NCI-H1105 (cell line): ENCODE measurements at places on chromosomes 12 and 14.
A peak's percentile ranks its signal among the peaks of the same experiment; 100 is the strongest.

DNA sequence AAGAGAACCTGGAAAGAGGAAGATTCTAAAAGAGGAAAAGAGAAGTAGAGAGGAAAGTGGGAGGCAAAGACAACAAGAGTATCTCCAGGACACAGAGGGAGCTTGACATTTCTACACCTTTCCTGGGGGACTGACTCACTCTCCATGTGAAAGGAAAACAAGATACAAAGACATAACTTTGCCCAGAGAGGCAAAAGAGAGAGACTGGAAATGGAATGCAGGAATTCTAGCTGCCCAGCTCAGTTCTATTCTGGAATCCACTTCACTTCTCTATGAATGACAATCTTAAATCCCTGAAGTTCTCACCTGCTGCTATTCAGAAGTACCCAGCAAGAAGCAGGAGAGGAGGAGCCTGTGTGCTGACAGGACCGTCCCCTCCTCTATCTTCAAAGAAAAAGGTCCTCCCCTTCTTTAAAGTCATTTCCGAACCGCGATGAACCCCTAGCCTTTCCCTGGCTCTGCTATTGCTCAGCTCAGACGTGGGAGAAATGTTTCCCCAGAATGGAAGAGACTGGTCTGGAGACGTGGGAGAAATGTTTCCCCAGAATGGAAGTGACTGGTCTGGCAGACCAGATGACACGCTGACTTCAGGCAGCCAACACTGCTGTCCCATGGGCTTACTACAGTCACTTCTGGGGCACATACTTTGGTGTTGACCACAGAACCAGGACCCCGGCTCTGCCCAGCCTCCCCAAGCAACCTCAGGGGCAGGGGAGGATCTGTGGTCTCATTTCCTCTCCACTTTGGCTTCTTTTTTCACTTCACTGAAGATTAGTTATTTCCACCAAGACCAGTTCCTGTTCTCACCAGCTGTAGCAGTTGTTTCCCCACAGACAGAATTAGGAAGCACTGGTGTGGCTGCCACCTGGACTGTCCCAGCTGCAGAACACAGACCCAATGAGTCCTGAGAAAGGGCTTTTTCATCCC, 8.3 kb downstream of the FMNL3 start:
- DNase-seq: no peak

- DNase-seq: no peak
These were observed 47.4 kb upstream of the SRSF5 start for GRCh38 chr14:69719501-69719951.

DNA sequence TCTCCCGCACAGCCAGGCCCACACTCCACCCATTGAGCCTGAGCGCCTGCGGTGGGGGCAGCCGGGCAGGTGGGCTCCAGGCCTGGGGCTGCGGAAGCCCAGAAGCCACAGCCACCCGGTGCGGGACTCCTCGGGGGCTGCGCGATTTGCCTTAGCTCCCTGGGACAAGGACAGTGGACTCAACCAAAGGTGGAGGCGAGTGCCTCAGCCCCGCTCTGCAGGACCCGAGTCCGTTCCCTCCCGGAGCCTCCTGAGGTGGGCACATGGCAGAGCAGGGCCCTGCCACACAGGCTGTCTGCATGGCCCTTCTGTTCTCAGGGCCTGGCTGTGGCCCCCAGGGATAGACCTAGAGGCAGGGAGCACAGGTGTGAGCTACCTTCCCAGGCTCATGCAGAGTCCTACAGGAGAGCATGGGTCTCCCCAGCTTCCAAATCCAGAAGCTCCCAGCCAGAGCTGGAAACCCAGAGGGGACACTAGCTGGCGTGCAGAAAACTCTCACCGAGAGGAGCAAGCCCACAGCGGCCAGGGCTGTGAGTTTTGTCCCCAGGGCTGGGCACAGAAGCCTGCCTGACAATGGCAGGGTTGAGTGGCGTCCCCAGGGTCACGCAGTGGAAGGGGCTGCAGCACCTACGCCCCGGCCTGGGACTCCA, 22.2 kb upstream of the LRTM2 start:
- DNase-seq: no peak

- no peak for DNase-seq
These were observed 54.0 kb upstream of the ATP2B1 start for GRCh38 chr12:89762498-89763170.

DNA sequence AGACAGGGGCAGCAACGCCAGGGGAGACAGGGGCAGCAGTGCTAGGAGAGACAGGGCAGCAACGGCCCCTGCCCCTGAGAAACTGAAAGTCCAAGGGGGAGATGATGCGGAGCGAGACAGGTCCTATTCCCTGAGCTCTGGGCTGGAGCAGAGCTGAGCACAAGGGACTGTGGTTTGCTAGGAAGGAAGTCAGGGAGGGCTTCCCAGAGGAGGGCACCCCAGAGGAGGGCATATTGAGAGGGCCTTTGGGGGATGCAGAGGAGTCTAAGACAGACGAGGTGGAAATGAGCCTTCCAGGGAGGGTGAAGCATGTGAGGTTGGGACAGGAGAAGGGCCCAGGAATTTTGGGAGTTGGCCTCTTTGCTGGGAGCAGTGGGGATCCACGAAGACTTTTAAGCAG, 52.1 kb upstream of the BEGAIN start:
- DNase-seq: no peak

DNA sequence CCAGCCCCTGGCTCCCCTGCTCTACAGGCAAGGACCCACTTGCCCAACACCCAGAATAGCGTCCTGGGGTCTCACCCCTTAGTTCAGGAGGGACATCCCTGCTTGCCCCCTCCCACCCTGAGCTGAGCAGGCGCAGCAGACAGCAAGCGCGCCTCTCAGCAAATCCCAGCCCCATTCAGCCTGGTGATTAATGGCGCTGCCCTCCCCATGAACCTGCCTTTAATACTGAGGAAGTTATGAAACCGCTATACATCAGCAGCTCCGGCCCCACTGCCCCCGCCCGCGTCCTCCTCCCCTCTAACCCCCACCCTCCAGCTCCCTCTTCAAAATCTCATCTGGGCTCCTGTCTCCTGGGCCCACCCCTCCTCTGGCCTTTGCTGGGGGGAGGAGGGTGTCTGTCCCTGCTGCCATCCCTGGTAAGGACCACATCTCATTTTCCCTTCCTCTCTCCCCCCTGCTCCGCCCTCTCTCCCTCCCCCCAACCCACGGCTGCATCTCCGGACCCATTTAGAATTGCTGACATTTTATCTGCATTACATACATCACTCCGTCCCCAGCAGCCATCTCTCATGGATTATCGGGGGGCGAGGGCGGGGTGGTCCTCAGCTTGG, 7.1 kb upstream of the SMUG1 start:
- no peak for DNase-seq

DNA sequence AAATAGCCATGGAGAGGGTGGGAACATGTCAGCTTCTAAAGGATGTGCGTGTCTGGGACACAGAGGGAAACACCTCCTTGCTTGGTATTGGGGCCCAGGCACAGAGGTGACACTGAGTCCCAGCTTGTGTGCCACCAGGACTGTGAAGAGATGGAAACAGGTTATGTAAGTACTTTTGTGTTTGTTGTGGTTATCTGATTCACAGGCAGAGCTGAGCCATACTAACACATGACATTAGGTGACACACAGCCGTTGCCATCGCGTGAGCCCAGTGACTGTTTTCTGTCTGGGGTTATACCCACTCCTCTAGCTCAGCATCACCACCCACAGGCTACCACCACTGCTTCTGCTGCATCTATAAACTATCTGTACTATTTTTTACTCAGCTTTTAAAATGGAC, 12.1 kb upstream of the FLVCR2 start:
- DNase-seq: no peak

DNA sequence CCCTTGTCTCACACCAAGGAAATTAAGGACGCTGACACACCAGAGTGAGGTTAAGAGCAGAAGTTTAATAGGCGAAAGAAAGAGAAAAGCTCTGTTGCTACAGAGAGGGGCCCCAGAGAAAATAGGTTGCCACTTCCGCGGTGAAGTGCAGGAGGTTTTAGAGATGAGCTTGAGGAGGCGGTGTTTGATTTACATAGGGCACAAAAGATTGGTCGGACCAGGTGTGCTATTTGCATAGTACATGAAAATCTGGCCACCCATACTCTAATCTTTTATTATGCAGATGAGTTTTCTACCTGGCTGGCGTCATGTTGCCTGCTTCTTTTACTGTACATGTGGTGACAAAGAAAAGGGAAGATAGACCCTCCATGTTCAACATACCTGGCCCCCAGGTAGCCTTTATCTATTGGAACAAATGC, 23.3 kb upstream of the MYF6 start:
- DNase-seq: no peak

GRCh38 chr14:20610002-20610765, 19.0 kb upstream of the RNASE12 start:
- peak; percentile 77 for DNase-seq

DNA sequence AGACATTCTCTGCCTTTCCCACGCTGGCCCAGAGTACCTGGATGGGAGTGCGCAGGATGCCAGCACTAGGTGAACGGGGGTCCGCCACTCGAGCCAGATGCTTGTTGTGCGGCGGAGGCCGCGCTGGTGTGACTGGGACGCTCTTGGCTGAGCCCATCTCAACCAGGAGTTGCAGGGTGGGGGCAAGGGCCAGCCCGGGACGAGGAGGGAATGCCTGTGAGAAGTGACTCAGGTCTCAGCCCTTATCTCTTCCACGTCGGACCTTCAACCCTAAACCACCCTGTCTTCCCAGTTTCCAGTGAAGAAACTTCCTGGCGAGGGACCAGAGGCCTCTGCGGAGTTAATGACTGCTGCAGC, 312 bp downstream of the CDCA3 start:
- no peak for DNase-seq

DNA sequence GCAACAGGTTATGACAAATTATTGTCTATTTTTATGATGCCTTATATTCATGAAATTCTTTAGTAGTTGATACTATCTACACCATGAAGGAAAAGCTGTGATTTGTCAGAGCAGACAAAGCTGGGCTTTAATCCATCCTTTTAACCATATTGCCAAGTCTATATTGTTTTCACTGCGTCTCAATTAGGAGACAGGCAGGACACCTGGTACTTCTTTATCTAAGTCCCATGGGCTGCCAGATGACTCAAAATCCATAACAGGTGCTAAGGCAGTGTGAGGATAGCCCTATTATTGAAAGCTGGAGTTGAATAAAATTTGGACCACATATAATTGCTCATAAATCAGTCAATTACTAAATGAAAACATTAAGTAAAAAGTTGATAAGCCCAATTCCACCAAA, 22.6 kb downstream of the INSM2 start:
- DNase-seq: peak; percentile 37

DNA sequence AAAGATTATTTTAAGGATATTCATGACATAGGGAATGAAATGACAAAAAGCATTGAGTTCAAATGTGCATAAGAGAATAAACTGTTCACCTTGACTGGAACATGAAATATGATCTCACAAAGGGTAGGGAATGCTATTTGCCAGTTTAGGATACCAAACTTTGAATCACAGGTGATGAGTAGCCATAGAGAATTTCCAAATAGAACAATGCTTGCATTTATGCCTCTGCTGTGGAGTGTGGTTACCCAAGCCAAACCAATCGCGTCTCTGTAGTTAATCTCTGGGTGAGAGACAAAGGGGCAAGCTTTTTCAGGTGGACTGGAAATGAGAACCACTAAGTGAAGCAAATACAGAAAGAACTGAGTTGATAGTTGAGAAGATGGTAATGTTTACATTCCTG, 371.1 kb upstream of the RPL10L start:
- DNase-seq: no peak

DNA sequence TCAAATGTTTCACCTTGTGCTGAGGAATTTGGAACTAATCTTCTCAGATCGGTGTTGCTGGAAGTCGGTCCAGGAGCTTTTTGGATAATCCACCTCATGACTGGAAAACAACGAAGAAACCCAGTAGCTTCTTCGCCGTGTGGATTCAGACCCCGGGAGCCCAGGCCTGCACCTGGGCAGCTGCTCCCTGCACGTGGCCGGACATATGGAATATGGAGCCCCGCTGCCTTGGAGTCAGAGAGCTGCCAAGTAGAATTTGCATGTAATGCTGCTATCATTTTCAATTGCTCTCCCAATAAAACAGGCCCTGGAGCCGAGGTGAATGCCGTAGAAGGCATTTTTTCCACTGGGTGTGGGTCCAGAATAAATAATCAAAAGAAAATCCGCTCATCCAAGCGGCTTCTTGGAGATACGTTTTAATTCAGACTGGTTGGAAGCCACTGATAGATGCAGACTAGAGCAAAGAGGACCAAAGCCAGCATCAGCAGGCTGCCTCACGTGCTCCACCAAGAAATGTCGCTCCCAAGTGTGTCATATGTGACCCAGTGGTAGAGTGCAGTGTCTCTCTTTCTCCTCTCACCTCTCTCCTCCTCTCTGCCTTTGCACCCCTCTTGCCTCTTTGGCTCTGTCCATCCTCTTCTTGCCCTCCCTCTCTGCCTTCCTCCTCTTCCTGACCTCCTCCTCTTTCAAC, 115.3 kb downstream of the ZNF664 start:
- DNase-seq: no peak

- no peak for DNase-seq
These were observed 123.3 kb downstream of the ATP23 start for GRCh38 chr12:58064666-58065065.

GRCh38 chr14:89564286-89564957, 147.4 kb upstream of the FOXN3 start:
- DNase-seq: no peak

DNA sequence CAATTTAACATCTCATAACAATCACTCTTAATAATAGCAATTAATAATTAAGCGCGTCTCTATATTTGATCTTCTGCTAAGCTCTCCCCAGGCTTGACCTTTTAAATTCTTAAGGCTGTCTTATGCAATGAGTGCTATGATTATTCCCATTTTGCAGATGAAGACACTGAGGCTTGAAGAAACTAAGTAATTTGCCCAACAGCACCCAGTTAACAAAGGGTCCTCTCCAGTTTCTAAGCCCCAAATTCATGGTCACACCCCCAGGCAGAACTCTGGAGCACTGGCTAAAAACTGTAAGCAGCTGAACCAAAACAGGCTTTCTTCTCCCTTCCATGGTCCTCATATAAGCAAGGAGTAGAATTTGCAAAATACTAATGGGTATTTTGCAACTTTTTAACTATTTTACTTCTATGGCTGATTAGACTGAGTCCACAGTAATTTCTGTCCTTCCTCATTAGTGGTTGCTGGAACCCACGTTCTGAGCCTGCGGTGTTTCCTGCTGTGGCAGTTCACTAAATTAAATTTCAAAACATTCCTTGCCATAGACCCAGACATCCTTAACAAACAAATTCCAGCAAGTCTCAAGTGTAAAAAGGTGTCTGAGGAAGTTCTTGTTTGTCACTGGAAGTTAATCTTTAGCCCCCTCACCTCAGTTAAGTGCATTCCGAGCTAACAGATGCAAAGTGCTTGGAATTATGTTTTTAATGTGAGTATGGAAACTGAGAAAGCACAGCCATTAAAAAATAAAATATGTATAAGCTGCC, 76.5 kb downstream of the TMEM132D start:
- DNase-seq: no peak

DNA sequence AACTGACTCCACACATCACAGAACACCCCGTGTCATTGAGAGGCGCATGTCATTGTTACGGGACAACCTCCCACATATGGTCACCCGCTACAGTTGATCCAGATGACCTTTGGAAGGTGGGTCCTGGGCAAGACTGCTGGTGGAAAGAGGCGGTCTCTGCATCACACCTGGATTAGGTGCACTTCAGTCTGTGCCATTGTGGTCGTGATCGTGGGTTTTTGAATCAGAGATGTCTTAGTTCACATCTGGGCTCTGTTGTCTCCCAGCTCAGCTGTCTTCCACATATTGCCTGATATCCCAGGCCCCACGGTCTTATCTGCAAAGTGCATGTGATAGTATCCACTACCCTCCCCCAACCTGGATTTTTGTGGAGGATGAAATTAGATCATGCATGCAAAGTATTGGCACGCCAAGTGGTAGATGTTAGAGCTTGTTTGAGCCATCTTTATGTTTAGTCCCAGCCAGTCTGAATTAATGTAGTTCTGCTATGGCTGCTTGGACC, 208.7 kb upstream of the FOXN3 start:
- DNase-seq: no peak

- DNase-seq: no peak
These were observed 37.8 kb downstream of the SRRM4 start for GRCh38 chr12:119019166-119019565.
